NCI-H1436 treated with DMSO at 0.1 percent for 48 hours (cell line): ENCODE measurements at places on chromosomes 6 and 20.

GRCh38 chr20:63404129-63405085, 43.3 kb upstream of the CHRNA4 start:
- DNase-seq: no peak

- no peak for DNase-seq
Measured at GRCh38 chr6:169999367-169999766, 247.9 kb downstream of the ERMARD start.

DNA sequence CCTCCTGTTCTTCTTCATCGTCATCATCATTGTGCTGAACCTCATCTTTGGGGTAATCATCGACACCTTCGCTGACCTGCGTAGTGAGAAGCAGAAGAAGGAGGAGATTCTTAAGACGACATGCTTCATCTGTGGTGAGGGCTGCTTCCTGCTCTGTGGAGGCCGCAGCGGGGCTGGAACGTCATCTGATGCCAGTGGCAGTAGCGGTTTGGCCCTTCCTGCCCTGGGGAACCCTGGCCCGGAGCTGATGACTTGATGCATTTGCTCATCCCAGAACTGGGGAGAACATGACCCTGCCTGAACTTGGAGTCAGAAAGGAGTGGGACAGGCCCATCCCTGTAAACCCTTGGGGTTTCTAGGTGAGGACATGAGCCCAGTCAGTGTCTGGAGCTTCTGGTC, 18.7 kb downstream of the UQCC2 start:
- no peak for DNase-seq

DNA sequence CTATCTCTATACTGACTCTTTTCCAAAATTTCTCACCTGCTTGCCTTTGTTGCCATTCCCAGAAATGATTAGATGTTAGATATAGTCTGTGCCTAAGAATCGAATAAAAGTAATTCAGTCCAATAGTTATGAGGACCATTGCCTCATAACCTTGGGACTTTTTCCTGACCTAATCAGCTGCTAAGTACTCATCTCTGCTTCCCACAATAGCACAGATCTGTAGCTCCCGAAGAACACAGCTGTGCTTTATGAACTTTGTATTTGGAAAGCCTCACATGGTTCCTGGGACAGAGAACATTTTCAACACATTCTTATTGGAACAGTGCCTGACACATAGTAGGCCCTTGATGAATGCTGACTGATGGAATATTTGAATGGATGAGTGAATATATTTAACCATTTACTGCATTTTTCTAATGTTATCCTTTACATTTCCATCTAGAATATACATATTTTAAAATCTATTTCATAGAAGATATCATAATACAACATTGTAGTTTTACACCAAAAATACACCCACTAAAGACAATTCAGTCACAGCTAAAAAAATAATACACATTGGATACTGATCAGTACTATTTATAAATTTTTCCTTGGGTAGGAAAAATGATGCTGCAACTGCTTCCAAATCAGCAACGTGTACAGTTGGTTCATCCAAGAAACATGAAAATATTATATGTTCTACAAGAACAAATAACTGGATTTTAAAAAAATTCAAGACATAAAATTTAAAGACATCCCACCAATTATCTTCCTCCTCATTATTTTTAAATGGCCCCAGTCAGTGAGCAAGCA, 53.9 kb downstream of the HS3ST5 start:
- DNase-seq: no peak

GRCh38 chr6:12450467-12450866, 160.3 kb downstream of the EDN1 start:
- DNase-seq: no peak

GRCh38 chr20:32191422-32191821, 16.1 kb downstream of the PLAGL2 start:
- DNase-seq: no peak

DNA sequence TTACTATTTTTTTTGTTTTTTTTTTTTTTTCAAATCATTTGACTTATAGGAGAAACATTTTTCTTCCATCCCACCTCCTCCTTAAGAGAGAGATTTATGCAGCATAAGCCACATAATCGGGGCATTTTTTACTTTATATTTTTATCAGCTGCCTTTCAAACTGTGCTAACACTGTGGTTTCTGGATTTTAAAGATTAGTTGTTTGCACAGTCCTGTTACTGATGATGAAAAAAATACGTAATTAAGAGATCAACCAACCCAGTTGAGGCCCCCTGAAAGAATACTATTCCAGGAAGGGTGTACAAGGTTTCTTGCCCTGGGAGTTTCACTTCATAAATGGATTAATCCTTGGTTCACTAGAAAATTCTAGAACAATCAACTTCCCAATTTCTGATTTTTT, 68.3 kb downstream of the MMS22L start:
- no peak for DNase-seq

GRCh38 chr6:31349301-31349700, 7.7 kb downstream of the HLA-B start:
- DNase-seq: no peak

GRCh38 chr6:90175627-90176538, 120.8 kb downstream of the BACH2 start:
- no peak for DNase-seq

DNA sequence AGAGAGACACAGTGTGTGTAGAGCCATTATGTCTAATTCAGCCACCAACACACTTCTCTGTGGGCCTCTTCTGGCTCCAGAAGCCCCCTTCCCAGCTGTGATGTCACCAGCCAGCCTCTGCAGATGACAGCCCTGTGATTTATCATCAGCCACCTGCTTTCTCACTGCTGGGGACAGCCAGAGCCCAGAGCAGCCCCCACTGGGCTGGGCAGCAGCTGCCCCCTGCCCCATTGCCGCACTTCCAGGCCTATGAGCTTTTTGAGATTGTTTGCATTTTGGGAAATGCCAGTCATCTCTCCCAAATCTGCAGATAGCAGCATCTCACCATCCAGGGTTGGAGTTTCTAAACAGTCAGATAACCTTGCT, 21.9 kb upstream of the STX16 start:
- DNase-seq: no peak

DNA sequence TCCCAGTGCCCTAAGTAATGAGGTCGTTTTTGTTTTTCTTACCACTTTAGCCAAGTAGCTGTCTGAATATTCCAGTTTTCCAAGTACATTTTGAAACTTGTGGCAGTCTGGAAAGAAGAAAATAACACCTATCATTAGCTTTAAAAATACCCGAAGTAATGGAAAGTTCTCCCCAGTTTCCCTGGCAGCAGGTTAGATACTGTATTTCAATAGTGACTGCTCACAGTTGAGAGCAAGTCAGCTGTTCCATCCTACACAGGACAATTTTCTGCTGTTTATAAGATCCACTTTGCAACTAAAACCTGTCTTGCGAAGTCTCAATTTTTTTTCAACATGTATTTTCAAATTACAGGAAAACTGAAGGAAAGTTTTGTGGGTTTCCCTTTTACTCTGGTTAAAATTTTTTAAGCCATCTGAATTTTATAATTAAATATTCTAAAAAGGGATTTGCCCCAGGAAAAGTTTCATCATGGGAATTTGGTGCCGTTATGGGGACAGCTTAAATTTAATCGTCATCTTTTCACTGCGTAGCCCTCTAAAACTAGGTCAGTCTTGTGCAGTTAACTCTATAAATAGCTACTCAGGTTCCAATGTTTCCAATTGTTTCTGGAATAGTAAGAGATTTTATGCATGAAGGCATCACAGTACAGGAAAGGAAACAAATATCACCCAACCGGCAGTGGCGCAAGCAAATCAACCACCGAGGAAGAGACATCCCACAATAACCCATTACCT, 96.9 kb downstream of the MBOAT1 start:
- no peak for DNase-seq

GRCh38 chr6:165478581-165478980, 169.2 kb upstream of the C6orf118 start:
- no peak for DNase-seq

GRCh38 chr6:50864601-50865000, 45.9 kb downstream of the TFAP2B start:
- DNase-seq: no peak

GRCh38 chr6:155936551-155936950, 480.9 kb upstream of the NOX3 start:
- DNase-seq: no peak

- no peak for DNase-seq
Measured at GRCh38 chr6:168119539-168119938, 40.5 kb upstream of the FRMD1 start.

- DNase-seq: no peak
Measured at GRCh38 chr6:107662333-107662732, 161.8 kb downstream of the SCML4 start.

DNA sequence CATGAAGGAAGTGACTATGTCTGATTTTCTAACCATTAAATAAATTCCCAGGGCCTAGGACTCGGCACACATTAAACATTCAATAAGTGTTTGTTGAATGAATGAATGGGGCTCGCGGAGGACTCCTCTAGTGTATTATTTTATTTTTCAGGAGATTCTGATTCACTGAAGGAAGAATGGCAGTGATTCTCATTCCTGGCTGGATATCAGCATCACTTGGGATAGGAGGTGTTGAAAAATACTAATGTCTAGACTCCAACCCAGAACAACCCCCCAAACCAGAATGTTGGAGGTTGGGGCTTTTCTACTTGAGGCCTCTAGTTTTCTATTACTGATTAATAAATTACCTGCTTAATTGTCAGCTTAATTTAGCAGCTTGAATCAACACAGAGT, 195.4 kb downstream of the BTBD3 start:
- no peak for DNase-seq

DNA sequence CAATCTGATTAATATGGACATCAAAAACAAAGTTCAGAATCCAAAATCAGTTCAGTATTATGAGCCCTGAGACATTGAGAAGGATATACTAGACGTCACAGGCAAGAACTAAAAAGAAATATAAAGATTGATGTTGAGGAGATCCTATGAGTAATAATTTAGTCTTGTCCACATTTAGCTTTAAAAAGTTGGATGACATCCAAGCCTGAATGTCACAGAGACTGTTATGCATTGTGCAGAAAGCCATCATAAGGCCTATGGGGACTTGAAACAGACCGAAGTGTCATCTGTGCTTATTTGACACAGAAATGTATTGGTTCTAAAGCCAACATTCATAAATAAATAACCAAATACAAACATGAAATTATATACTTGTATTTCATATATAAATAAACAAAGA, 581.8 kb upstream of the MMS22L start:
- DNase-seq: no peak

- DNase-seq: no peak
Measured at GRCh38 chr20:6418732-6419131, 295.9 kb upstream of the FERMT1 start.

DNA sequence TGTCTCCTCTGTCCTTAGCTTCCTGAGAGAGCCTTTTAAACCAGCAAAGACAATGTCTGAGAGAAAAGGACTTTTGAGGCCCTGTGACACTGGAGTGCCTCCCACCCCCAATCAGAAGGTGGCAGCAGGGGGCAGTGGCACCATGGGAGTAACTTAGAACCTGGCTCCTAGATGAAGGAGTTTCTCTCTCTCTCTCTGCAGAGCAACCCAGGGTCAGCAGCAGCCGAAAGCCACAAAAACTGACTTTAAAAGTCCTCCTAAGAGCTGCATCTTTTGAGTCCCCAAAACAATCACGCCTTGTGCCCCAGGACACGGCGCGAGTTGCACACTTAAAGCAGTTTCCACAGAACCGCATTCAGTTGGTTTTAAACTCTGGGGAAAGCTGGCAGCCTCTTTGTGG, 5.3 kb upstream of the TCP11 start:
- no peak for DNase-seq

DNA sequence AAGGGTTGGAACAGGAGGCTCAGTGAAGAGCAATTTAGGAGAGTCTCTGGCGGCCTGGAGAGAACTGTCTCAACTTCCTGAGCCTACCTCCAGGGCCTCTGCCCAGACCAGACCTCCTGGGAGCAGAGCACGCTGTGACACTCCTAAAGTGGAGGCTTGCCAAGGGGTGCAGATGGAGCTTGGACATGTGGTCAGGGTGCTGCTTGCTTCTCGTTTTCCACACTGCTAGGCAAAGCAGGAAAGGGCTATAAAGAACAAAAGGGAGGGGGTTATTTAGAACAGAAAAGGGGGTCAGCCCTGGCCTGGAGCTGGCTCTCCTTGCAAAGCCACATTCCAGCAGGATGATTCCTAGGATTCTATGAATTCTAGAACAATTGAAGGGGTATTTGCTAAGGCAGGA, 145.7 kb upstream of the GGTLC1 start:
- no peak for DNase-seq

GRCh38 chr6:107132330-107132954, 17.1 kb upstream of the BEND3 start:
- no peak for DNase-seq

- DNase-seq: no peak
Measured at GRCh38 chr20:8720089-8720488, 348.8 kb upstream of the PLCB4 start.

- DNase-seq: no peak
Measured at GRCh38 chr6:99013145-99013544, 65.4 kb upstream of the FBXL4 start.

DNA sequence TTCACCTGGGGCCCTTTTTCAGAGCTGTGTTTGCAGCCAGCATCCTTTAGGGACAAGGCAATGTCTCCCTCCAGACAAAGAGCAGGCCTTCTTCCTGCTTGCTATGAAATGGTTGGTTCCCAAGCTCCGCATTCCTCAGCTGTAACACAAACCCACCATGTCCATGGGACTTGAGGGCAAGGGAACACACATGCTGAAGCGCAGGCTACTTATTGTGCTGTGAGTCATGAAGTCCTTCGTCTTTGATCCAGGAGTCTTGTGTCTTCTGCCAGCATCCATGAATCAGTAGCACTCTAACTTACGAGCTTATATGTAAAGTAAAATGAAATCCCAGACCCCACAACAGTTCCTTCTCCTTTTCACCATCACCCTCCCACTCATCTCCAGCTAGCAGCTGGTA, 59.0 kb downstream of the ANKRD60 start:
- no peak for DNase-seq
